ENCODE measurements at places on chromosomes 2 and 18. TPM values are rescaled to one million over a fixed set of nuclear protein-coding genes. Genes with fewer than 3 reads are reported as not detected.

Gene UGT1A9
- 414 TPM for polyA plus RNA-seq

Gene MYO5B
- 17.8 TPM for polyA plus RNA-seq

Gene ABHD1
- 2.9 TPM for polyA plus RNA-seq

Gene NTSR2
- not detected for polyA plus RNA-seq

Gene IL36B
- polyA plus RNA-seq = not detected

Gene GPR75
- polyA plus RNA-seq = 0.17 TPM

Gene ZC3H8
- polyA plus RNA-seq = 8.3 TPM

Gene PRLH
- polyA plus RNA-seq = not detected

Gene HOXD13
- not detected for polyA plus RNA-seq

Gene WDR7
- polyA plus RNA-seq = 7.3 TPM

Gene MC2R
- polyA plus RNA-seq = not detected

Gene CACNB4
- 1.3 TPM for polyA plus RNA-seq

Gene GPAT2
- polyA plus RNA-seq = 1.1 TPM

Gene LCLAT1
- polyA plus RNA-seq = 5.6 TPM

Gene GALR1
- polyA plus RNA-seq = not detected

Gene CENPA
- not detected for polyA plus RNA-seq

Gene MROH2A
- 1.8 TPM for polyA plus RNA-seq

Gene PHOSPHO2
- polyA plus RNA-seq = 4.5 TPM

Gene SGPP2
- 8.2 TPM for polyA plus RNA-seq

Gene HRH4
- polyA plus RNA-seq = not detected

Gene HTR2B
- 2.0 TPM for polyA plus RNA-seq

Gene NETO1
- polyA plus RNA-seq = not detected

Gene COL4A3
- 20.8 TPM for polyA plus RNA-seq

Gene SCN2A
- polyA plus RNA-seq = 2.7 TPM

Gene AMER3
- polyA plus RNA-seq = not detected

Gene ANTXR1
- 7.0 TPM for polyA plus RNA-seq

Gene ZC3H15
- polyA plus RNA-seq = 51.5 TPM

Gene RSAD2
- polyA plus RNA-seq = 4.3 TPM

Gene ZDBF2
- polyA plus RNA-seq = 0.90 TPM

Gene KCNG3
- polyA plus RNA-seq = 0.19 TPM

Gene APOB
- 0.11 TPM for polyA plus RNA-seq

Gene PPP1R1C
- 2.5 TPM for polyA plus RNA-seq

Gene SERPINB11
- not detected for polyA plus RNA-seq

Gene ABCB11
- polyA plus RNA-seq = not detected

Gene TRIM54
- polyA plus RNA-seq = 2.1 TPM

Gene SFTPB
- 0.92 TPM for polyA plus RNA-seq

Gene GPR35
- 1.7 TPM for polyA plus RNA-seq

Gene HOXD4
- polyA plus RNA-seq = 12.1 TPM

Gene SPP2
- polyA plus RNA-seq = not detected

Gene IRS1
- polyA plus RNA-seq = 4.5 TPM

Gene RBFA
- polyA plus RNA-seq = 17.7 TPM

Gene ANKRD30B
- polyA plus RNA-seq = not detected

Gene INSIG2
- polyA plus RNA-seq = 18.4 TPM

Gene TRAF3IP1
- 6.4 TPM for polyA plus RNA-seq
